Body of pancreas (tissue), 4 donors: ENCODE measurements at places on chromosomes 6 and 20. TPM values are rescaled to one million over a fixed set of nuclear protein-coding genes. Genes with fewer than 3 reads are reported as not detected.

Gene KCNK5
- total RNA-seq, result 31.0 TPM

Gene RHAG
- total RNA-seq, result not detected

Gene HRH3
- total RNA-seq, result not detected

Gene BPIFB4
- total RNA-seq, result not detected

Gene OR2J1
- total RNA-seq, result not detected

Gene MEI4
- 3.3 TPM for total RNA-seq

Gene PRDM1
- 2.6 TPM for total RNA-seq

Gene NOX3
- total RNA-seq, result not detected

Gene OR12D2
- not detected for total RNA-seq

Gene STX11
- total RNA-seq, result 4.4 TPM

Gene MMS22L
- total RNA-seq, result 7.3 TPM

Gene TGM3
- 0.26 TPM for total RNA-seq

Gene IDH3B
- total RNA-seq, result 65.4 TPM

Gene PRL
- total RNA-seq, result not detected
